Activated CD8-positive, alpha-beta memory T cell treated with anti-CD3 and anti-CD28 coated beads for 48 hours (primary cell): ENCODE measurements at places on chromosomes 2 and 18.

DNA sequence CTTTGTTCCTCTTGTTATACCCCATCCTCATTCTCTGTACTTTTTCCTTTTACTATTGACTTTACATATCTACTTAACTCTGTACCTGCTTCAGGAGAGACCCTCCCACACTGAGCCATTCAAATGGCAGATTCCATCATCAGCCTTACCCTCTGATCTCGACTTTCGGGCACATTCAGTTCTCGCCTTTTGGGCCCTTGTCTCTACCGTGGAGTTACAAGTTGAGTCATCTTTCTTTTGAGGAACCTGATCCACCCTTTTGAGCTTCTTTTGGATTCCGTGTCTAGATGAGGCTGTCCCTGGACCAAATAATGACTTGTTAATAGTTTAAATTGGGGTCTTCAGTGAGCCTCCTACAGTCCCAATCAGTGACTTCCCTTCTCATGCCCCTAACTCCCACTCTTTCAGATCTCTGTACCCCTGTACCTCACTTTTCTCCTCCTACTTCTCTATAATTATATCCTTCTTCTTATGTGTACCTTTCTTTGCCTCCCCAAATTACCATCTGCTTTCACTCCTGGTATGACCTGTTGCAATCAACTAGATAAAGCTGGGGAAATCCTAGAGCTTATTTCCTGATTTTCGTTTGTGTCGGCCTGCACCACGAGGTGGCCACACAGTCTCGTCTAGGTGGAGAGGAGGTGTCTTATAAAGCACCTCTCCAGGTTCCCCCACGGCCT lies 17.2 kb downstream of the SP110 start:
- no peak for DNase-seq

DNA sequence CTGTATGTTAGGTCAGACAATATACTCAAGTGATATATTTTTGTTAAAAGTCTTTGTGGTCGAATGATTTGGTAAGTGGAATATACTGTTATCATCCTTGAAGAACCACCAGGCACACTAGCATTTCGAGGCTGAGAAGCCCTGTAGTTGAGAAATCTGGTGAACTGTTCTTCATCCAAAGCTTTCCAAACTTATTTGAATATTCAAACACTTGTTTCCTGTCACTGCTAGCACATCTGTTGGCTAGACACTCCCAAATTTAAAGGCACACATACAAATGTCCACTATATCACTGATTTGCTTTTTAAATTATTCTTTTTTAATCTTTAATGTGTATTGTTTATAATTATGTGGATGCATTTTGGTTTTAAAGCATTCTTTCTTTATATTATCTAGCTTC lies 241.9 kb upstream of the CNTNAP5 start:
- DNase-seq = no peak

- no peak for DNase-seq
Observed at GRCh38 chr2:130869441-130870160, 32.9 kb downstream of the ARHGEF4 start.

DNA sequence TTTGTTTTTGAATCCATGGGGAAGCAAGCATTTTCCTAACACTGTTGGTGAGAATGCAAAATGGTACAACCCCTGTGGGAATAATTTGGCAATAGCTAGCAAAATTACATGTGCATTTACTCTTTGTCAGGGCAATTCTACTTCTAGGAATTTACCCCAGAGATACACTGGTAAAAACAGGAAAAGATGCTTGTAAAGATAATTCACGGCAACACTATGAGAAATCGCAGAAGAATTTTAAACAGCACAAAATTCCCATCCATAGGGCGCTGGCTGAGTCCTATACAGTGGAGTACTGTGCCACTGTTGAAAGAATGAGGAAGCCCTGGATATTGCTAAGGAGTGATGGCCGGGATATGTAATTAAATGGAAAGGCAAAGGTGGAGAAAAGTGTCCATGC lies 75.8 kb downstream of the DGKD start:
- no peak for DNase-seq

GRCh38 chr2:7016148-7016547 lies 98.9 kb downstream of the RNF144A start:
- no peak for DNase-seq

GRCh38 chr18:49241852-49242251 lies 218.6 kb downstream of the DYM start:
- DNase-seq = no peak

DNA sequence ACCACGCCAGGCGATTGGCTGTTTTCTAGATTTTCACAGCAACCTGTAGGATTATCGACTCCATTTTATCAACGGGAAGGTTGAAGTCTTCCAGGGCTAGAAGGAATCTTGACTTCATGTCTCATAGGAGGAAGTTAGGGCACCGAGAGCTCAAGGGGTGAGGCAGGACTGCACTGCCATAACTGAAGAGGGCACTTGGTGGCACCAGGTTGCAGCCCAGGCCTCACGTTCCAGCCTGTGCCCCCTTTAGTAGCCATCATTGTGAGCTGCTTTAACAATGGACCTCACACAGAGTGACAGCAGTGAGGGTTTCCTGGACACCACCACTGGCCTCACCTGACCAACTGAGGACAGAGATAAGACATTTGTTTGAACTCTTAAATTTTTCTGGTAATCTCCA lies 22.9 kb upstream of the RPL37A start:
- DNase-seq = no peak

GRCh38 chr2:134149904-134150303 lies 104.0 kb upstream of the MGAT5 start:
- DNase-seq = no peak

DNA sequence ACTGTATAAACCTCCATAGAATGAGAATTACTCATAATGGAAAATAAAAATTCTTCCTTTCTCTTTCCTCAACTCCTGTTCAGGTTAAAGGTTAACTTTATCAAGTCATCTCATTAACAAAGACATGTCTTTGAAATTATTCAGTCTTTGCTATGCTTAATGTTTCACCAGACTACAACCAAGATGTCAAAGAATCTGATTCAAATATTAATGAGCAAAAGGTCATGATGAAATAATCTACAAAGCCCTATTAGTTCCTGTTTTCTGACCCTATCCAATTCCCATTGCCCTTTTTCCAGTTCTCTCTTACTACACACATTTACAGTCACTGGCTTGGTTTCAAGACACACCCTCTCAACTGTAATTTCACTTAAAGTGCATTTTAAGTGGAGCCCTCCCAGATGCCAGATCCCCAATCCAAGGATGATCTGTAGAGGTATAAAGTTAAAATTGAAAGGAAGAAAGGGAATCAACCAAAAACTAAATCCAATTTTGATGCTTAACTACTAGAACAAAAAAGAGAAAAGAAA lies 246.9 kb upstream of the CYP26B1 start:
- DNase-seq = no peak

- no peak for DNase-seq
Observed at GRCh38 chr2:102001767-102002142, 10.0 kb downstream of the IL1R2 start.

GRCh38 chr2:86476918-86477317 lies 35.7 kb downstream of the KDM3A start:
- no peak for DNase-seq

GRCh38 chr18:50356036-50356945 lies 18.6 kb upstream of the SKA1 start:
- DNase-seq = no peak

GRCh38 chr2:167749660-167750059 lies 497.7 kb downstream of the STK39 start:
- no peak for DNase-seq

GRCh38 chr2:120948662-120949011 lies 213.0 kb downstream of the GLI2 start:
- DNase-seq = no peak

DNA sequence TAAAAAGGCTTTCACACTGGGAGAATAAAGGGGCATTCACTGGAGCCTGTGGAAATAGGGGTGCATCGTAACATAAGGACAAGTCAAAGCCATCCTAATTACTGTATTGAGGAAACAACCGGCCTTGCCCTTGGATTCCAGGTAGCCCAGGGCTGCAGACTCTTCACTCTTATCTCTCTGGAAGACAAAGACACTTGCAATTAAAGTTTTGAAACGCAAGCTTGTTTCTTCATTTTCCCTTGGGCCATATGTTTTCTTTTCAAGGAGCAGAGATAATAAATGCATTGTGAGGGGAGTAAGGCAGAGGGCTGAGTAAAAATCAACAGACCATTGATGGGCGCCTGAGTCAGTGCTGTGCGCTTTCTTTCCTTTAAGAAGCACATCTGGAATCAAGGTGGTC lies 11.5 kb downstream of the TNFRSF11A start:
- DNase-seq = no peak

- DNase-seq = no peak
Observed at GRCh38 chr18:27713738-27714095, 463.2 kb downstream of the CDH2 start.
